ENCODE measurements at places on chromosomes 4 and X.

DNA sequence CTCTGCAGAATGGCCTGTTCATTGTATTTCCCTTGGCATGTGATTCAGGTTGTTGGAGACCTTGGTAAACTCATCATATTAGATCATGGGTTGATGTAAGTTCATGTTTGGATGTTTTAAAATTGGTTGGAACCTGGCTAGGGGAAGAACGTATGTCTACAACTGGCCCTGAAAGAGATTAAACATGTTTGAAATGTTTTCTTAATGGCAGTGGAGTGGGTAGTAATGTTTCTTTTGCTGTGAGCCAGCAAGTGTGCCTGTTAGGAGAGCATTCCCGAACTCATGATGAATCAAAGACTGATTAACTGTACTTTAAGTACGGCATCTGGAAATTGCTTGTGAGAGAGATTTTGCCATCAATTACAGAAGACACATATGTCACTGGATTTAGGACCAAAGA, 44.5 kb upstream of the SLC4A4 start:
- DNase-seq = no peak

- no peak for DNase-seq
These were observed 181.4 kb upstream of the RBPJ start for GRCh38 chr4:26139310-26139924.

- no peak for DNase-seq
These were observed 72.3 kb downstream of the PAK3 start for GRCh38 chrX:111168314-111168713.

DNA sequence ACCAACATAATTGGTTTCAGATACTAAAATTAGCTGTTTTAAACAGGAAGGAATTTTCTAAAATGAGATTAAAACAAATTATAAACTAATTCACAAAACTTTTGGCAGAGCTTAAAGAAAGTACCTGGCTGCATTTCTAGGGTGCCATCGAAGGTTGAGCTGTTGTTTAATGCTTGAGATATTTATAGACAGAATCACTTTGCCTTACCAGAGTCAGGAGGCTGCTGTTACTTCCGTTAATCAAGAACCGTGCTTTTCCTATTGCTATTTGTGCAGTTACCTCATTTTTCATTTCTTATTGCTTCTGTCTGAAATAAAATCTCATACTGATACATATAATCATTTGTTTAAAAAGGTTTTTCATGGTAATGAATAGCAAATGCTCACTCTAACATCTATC, 242.9 kb downstream of the TECRL start:
- DNase-seq = no peak

DNA sequence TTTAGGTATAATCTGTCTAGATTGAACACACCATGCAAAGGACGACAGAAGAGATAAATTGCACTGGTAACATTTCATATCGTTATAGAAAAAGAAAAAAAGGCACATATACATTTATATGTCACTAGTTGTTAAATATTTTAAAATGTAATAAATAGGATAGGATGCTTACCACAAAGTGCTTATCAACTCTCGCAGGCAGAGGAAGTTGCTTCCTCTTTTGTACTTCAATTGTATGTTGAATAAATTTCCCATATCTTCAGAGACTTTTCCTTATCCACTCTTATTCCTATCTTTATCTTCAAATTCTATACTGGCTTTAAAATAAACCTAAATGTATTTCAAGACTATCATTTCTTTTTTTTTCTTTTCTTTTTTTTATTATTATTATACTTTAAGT, 163.3 kb upstream of the SPOCK3 start:
- no peak for DNase-seq

DNA sequence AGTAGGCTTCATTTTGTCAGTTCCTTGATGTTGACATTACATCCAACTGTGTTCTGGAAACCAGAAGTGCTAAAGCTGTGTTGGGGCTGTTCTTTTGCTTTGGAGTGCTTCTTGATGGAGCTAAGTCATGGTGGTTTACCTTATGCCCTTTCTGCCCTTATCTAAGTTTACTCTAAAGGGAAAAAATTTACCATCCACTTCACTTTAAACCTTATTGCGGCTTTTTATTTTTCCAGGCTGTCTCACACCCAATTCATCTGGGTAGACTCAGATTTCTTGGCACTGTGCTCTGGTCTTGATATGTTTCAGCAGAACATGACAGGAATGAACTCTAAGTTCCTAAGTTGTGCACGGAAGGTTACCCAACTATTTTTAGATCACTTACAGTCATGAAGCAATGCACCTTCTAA, 104.7 kb upstream of the TTC29 start:
- DNase-seq = no peak

DNA sequence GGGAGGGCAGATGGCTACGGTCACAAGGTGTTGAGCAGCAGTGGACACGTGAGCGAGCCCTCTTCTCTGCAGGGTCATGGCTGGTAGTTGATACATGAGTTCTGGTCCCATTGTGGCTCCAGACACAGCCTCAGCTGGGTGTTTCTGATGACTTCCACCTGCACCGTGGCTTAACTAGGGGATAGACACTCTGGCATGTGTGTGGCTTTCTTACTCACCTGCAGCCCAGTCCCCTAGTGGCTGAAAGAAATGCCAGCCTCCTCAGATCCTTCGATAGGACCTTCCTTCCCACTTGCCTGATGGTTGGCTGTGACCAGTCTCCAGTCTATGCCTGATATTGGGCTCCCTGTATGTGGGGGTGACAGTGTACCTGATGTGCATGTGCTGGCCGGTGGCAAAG, 5.0 kb downstream of the GPR78 start:
- no peak for DNase-seq

- DNase-seq = no peak
These were observed 211.2 kb upstream of the KIT start for GRCh38 chr4:54446581-54446980.

GRCh38 chr4:94349193-94349592, 6.6 kb upstream of the HPGDS start:
- DNase-seq = no peak

GRCh38 chr4:91092398-91092980, 965.3 kb downstream of the CCSER1 start:
- no peak for DNase-seq

- DNase-seq = no peak
These were observed 20.8 kb downstream of the USO1 start for GRCh38 chr4:75745161-75745560.

GRCh38 chrX:63284659-63285058, 66.5 kb downstream of the SPIN4 start:
- DNase-seq = no peak

- no peak for DNase-seq
These were observed 27.6 kb downstream of the CLNK start for GRCh38 chr4:10656988-10657387.

GRCh38 chr4:2482192-2482591, 13.3 kb downstream of the RNF4 start:
- DNase-seq = no peak

DNA sequence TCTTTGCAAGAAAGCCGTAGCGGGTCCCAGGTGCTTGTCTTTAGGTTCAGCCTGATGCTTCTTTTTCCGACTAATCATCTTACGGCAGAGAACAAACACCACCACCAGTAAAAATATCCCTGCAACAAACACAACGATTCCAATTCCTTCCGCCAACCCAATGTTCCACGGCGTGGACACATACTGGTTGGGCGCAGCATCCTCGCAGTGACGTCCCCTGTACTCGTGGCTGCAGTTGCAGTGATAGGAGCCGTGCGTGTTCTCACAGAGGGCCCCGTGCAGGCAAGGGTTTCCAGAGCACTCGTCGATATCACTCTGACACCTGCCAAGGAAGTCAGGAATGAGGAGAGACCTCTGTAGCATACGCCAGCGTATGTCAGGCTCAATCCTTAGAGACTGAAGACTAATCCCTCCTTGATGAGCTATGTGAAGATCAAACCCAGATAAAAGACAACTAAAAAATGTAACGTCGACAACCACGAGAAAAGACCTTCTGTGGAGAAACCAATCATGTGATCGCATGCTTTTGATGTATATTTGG, 41.6 kb upstream of the MTNR1A start:
- no peak for DNase-seq

- DNase-seq = no peak
These were observed 2.6 kb upstream of the HPGDS start for GRCh38 chr4:94345266-94345665.

DNA sequence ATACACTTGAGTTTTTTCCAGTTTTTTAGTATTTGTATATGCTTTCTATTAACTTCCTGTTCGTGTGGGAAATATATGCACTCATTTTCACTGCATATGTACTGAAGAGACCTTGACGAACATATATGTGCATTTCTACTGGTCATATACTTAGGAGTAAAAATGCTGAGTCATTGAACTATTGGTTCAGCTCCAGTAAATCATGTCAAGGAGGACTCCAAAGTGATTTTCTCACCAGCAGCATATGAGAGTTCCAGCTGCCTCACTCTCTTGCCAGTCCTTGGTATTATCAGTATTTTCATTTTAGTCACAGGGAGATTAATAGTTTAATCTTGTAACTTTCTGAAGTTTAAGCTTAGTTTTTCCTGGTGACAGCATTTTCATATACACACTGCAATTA, 2750.2 kb downstream of the ARAP2 start:
- no peak for DNase-seq

- no peak for DNase-seq
These were observed 146.0 kb downstream of the STIM2 start for GRCh38 chr4:27006646-27007045.

- no peak for DNase-seq
These were observed 219.1 kb upstream of the AMOT start for GRCh38 chrX:113059714-113060113.

DNA sequence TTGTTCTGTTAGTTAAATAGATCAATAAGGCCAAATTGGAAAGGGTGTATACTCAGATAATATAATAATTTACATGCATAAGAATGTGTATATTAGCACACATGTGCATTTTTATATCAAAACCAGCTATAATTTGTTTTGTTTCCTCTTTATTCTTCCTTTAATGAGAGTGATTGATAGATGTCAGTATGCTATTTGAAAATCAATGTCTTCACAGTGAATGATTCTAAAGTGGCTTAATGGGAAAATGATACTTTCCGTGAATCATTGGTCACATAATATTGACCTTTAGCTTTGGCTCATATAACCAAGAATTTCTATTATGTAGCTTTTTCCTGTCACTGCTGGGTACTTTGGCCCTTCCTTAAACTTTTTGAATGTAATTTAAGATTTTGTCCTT, 48.6 kb downstream of the PLS3 start:
- DNase-seq = no peak

DNA sequence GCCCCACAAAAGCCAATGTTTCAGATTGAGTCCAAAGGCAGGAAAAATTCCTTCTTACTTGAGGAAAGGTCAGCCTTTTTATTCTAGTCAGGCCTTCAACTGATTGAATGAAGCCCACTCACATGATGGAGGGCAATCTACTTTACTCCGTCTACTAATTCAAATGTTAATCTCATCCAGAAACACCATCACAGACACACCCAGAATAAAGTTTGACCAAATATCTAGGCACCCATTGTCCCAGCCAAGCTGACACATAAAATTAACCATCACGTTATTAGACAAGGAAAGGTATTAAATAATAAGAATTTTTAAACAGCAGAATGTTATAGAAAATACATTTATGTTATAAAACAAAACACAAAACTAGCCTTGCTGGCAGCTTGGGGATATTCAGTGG, 32.9 kb upstream of the SMIM10L2A start:
- DNase-seq = no peak

- DNase-seq = no peak
These were observed 7.9 kb upstream of the ADAM29 start for GRCh38 chr4:174910271-174910670.

- no peak for DNase-seq
These were observed 181.7 kb downstream of the ADGRA3 start for GRCh38 chr4:22334155-22334554.

- DNase-seq = no peak
These were observed 18.0 kb upstream of the MAEA start for GRCh38 chr4:1271686-1272085.

GRCh38 chr4:57184378-57185029, 74.3 kb upstream of the IGFBP7 start:
- DNase-seq = no peak

DNA sequence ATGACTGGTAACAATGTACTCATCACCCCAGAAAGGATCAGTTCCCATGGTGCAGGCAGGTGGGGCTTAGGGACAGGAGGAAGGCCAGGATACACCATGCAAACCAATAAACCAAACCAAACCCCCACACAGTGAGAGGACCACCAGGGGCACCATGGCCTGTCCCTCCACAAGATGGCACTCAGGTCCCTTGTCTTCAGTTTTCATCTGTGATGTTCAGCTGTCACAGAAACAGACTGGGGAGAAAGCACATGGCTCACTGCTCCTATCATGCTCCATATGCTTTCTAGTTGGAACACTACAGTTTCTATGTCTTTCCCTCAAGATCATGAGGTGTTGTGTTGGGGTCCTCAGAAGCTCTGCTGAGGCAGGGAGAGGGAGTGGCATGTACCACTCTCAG, 10.1 kb downstream of the HS3ST1 start:
- DNase-seq = peak; percentile 24

GRCh38 chr4:53671757-53672156, 80.5 kb upstream of the LNX1 start:
- no peak for DNase-seq

DNA sequence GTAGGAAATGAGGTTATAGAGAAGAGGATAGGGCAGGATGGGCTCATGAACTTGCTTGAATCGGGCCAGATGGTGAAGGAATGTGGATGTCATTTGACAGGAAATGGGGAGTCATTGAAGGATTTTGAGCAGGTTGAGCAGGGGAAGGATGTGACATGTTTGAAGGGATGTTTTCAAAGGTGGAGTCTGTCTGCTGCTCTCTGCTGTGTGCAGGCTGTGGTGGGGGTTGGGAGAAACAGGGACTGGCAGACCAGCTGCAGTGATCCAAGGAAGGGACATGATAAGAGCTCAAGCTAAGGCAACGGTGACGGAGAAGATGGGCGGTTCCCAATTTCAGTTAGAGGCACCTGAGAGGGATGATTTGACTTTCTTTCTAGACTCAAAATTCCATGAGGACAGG, 14.0 kb upstream of the XPNPEP2 start:
- DNase-seq = no peak

DNA sequence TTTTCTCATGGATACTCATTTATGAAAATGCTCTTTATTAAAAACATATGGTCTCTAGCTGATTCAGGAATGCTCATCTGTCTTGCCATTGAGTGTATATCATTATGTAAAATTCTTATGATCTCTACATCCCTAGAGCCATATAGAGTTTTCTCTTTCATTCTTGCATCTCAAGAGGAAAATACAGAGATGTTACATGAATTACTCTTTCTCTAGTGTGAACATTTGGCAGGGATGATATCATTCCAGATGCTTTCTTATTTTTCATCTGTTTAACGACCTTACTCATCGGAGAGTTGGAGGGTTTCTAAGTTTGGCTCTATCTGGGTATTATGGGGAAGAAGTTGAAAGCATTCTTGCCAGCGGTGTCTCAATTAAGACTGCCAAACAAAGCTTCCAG, 202.9 kb upstream of the SLC7A11 start:
- no peak for DNase-seq

- DNase-seq = no peak
These were observed 280.5 kb downstream of the GPM6A start for GRCh38 chr4:175531405-175532091.

DNA sequence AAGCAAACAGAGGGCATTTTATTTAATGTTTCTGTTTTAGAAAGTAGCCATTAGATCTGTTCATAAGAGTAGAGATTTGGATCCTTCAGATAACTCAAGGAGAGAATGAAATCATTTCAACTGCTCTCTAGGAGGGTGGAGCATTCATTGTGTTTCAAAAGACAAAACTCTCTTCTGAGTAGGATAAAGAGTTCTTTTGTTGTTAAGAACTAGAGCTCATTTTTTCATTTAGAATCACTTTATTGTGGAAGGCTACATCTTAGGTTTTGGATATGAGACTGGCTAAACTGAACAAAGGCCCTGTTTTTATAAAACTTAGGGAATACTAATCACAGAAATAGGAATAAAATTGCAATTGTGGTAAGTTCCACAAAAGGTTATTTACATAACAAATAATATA, 193.9 kb upstream of the PCDH10 start:
- no peak for DNase-seq

Measured in CD4-positive, alpha-beta T cell (primary cell).